ENCODE measurements at places on chromosomes 1 and 21.

DNA sequence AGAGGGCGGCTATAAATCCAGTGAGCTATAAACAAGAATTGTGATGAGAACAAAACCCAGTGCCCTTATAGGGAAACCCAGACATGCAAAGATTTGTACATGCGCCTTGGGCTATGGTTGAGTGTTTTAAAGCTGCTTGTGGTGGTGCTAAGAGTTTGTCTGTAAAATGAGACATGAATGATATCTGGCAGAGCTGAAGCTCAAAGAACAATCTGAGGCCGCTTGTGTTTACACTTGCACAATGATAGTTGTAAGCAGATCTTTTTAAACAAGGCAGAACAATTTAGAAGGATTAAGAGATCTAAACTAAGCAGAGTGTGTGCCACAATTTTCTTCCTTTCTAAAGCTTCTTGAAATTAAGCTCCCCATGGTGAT is 80.4 kb upstream of the ADAMTS5 start:
- DNase-seq, result no peak

DNA sequence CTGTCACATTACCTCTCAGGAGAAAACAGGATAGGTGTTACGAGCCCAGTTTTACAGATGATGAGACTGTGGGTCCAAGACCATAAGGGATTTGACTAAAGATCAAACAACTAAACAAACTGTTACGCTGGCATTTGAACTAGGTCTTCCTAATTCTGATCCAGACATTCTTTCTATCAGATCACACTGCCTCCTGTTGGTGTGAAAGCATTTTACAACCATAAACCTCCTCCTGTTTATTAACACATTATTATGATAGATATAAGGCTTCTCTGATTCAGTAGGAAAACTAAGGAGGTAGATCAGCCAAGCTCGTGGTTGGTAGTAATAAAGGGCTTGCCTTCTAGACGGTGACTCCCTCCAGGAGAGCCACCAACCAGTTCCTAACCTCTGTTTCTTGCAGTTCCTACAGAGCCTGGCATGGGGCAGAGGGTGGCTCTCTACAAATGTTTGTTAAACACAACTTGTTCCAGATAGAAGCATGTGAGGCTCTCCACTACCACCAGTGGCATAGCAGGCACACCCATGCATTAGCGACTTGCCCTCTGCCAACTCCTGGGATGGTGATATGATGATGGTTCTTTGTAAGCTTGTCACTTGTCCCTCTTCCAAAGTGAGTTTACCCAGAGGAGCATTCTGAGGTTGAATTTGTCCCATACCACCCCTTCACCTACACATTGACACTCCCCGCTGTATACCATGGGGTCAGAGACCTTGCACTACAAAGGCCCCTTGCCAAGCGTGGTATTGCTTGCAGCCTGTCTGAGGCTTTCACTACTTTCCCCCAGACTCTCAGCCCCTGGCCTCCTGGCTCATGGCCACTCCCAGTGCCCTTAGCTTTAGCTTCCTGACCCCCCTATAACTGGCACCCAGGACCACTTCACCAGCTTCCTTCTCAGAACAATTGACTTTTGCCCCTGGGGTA is 96.4 kb upstream of the HOOK1 start:
- no peak for DNase-seq

GRCh38 chr1:210527091-210527490 is 198.4 kb downstream of the HHAT start:
- no peak for DNase-seq

DNA sequence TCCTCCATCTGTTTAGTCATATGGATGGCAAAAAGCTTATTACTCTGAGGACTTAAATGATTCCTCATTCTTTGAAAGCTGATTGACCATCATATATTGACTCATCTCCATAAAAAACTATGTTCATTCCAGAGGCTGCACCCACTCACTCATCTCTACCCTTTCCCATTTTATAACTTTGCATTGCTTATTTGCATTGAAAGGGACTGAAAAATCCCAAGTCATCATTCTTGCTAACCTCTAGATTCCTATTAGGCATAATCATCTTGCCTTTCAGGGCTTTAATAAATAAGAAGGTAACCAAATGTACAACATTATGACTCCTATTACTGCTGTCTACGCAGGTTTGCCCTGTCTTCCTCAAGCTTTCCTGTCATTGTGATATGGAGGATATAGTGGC is 1180.3 kb upstream of the B3GALT2 start:
- DNase-seq, result no peak

DNA sequence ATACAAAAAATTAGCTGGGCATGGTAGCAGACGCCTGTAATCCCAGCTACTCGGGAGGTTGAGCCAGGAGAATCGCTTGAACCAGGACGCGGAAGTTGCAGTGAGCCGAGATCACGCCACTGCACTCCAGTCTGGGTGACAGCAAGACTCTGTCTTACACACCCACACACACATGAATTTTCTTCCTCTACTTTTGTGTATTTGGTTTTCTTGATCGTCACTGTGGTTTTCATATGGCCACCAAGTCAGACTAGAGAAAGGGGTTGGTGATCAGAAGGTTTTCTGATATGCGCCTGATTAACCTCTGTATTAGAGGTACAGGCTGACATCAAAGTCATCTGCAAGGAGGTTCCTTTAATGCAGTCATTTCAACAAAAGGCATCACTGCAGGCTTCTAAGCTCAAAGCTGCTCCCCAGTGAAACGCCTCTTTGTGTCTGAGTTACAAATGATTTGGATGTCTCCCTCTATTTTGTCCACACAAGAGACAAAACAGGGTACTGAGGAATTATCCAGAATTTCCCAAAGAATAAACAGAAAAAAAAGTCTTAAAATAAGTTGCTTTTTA is 11.1 kb downstream of the SH2D1B start:
- DNase-seq, result no peak

Data from Caco-2 (cell line).